ENCODE measurements at places on chromosomes 3 and 15.

GRCh38 chr3:112763258-112763657 lies 83.4 kb downstream of the CD200R1L start:
- no peak for DNase-seq

GRCh38 chr15:51724673-51725072 lies 12.8 kb downstream of the LYSMD2 start:
- DNase-seq, result no peak

DNA sequence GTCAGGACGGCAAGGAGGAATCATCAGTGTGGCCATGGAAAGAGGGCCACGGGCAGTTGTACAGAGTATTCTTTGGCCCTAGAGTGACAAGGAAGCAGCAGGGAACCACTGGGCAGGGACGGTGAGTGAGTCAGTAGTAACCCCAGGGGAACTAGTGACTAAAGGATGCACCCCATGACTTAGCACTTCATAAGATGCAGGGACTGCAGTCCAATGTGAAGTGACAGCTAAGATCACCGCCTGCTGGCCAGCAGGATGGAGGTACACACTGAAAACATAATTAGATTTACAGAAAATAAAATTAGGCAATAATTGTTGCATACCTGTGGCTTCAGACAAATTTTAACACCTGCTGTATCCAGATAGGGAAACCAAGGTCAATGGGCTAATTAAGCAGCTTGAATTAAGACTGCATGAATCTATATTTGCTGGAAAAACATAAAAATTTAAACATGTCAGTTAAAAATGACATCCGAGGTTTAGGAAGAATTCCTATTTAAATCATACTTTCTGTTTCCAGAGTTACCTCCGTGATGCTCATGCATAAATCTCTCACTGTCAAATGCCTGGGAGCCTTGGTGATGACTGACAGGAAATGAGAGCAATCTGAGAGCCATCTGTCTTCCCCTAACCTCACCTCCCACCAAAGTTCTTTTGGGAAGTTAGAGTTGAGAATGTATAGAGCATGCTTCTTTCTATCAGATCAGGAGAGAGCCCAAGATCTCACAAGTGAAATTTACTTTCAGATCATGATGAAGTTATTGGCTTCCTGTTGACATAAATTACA lies 56.5 kb downstream of the DCLK3 start:
- DNase-seq, result peak; percentile 32

DNA sequence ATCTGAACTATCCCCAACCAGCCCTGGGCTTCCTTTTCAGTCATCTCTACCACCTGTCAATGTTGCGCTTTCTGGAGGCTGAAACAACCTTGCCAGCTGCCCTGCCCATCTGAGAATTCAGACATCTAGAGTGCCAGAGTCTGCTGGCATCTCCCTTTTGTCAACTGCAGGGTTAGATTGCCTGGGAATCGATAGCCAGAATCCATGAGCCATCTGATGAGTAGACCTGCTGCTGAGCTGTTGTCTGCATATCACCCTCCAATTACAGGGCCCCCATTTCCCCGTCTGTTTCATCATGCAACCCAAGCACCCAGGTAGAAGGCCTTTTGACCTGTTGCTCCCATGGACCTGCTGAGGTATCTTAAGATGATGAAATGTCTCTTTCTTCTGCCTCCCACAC lies 280.1 kb downstream of the EPHB1 start:
- no peak for DNase-seq

GRCh38 chr3:151356794-151357462 lies 27.6 kb upstream of the P2RY13 start:
- no peak for DNase-seq

- DNase-seq, result no peak
Measured at GRCh38 chr3:49972656-49973055, 32.7 kb downstream of the RBM6 start.

DNA sequence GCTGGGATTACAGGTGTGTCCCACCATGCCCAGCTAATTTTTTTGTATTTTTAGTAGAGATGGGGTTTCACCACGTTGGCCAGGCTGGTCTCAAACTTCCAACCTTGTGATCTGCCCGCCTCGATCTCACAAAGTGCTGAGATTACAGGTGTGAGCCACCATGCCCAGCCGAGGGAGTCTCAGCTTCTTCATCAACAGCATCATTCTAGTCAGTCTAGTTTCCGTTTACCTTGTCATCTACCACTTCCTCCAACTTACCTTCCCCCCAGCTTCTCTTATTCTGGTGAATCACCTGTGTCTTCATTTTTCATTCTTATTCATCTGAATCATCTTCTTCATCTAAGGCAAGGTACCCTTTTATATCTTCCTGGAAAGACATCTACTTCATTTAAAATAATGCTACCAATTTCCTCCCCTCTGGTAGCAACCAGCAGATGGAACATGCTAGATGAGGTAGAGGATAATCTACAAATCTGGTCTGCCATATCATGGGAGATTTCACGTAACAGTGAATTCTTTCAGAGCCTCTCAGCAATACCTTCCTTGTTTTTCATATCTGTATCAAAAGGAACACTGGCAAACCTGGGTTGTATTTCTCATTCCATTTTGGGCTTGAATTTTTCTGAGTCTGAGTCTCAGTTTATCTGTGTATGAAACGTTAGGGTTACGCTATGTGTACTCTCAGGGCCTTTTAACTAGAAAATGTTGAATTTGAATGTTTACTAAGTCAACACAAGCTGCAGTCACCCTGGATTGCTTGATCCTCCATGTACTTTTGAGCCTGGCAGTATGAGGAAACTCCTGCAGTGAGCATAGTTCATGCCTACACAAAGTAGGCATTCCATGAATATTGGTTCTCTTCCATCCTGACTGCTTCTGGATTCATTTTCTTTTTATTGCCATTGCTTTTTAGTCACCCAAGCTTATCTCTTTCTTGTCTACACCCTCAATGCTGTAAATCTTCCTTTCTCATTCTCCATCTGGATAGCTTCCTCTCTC lies 16.8 kb downstream of the LPP start:
- peak; percentile 51 for DNase-seq

Measured in CD4-positive, alpha-beta T cell treated with Interferon gamma for 1 hour (primary cell).